ENCODE measurements at places on chromosomes 4 and X. TPM values are rescaled to one million over a fixed set of nuclear protein-coding genes. Genes with fewer than 3 reads are reported as not detected.
A peak's percentile ranks its signal among the peaks of the same experiment; 100 is the strongest.

DNA sequence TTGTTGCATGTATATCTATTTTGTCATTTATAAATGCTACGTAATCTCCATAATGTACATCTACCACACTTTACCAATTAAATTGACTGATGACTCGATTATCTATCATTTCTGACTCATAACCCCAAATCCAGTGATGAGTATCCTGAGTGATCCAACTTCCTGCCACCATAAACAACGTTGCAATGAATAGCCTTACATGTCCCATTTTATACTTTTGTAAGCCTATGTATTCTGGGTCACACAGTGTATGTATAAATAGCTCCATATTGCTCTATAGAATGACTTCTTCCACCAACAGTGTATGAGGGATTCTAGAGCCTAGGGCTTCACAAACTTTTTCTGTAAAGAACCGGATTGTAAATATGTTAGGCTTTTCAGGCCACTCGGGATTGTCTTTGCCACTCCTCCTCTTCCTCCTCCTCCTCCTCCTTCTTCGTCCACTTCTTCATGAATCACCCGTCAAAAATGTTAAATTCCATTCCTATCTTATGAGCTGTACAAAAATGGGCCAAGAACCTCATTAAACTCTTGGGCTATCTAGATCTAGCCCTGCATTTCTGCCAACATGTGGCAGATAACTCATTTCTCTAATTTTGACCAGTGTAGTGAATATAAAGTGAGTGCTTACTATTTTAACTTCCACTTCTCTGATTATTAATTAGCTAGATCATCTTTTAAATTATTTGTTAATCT is 672.2 kb upstream of the AMOT start:
- DNase-seq = no peak

DNA sequence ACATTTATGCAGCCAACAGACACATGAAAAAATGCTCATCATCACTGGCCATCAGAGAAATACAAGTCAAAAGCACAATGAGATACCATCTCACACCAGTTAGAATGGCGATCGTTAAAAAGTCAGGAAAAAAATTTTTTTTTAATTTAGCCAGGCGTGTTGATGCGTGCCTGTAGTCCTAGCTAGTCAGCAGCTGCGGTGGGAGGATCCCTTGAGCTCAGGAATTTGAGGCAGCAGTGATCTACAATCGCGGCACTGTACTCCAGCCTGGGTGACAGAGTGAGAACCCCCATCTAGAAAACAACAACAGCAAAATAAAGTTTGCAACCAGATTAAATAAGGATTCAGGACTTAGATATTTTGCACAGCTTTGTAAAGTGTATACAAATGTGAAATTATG is 65.7 kb upstream of the ALG13 start:
- no peak for DNase-seq

The RLIM gene
- 23.0 TPM for total RNA-seq

The CLNK gene
- not detected for total RNA-seq

- no peak for DNase-seq
Measured at GRCh38 chr4:70754990-70755688, 33.4 kb downstream of the RUFY3 start.

The ADH1A gene
- not detected for total RNA-seq

GRCh38 chrX:136794080-136794479 is 13.3 kb upstream of the ARHGEF6 start:
- DNase-seq = no peak

DNA sequence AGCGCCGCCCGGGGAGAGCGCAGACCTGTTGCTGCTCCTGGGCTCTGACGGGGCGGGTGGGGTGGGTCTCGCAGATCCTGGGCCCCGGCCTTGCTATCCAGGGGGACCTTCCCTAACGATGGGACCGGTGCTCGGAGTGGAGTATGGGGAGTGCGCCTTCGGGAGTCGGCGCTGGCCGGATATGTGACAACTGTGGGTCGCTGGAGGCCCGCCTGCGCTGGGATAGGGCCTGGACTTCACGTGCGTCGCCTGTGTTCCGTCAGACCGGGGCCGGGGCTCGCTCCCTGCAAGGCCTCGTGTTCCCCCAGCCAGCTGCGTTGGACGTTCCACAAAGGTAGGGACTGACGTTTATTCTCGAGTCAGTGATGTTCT is 1.3 kb downstream of the TBL1X start:
- DNase-seq = peak; percentile 48

- DNase-seq = no peak
Measured at GRCh38 chr4:97911236-97911906, 231.9 kb downstream of the STPG2 start.

DNA sequence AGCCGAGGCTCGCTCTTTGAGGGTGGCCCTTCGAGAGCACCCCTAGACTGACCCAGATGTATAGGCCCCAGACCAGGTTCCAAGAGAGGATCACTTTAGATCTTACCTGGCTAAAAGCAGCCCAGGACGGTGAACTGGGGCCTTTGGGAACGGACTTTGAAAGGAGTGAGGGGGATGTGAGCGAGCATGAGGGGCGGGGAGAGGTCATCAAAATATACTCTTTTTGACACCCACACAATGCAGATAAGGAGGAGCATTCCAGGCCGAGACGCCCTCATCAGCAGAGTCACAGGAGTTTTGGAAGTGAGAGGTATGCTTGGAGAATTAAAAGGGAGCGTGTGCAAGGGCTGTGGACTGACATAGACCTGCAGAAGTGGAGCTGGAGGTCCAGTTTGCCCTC is 528 bp downstream of the NSDHL start:
- no peak for DNase-seq

- DNase-seq = no peak
Measured at GRCh38 chr4:80196922-80197573, at the start of gene PRDM8. Gene PRDM8 (plus strand): TSS chr4:80197503. CDS start chr4:80200081, 2,578 bp downstream.

- DNase-seq = no peak
Measured at GRCh38 chrX:134251241-134251640, 14.3 kb downstream of the CCDC160 start.

The DUX4 gene
- not detected for total RNA-seq

DNA sequence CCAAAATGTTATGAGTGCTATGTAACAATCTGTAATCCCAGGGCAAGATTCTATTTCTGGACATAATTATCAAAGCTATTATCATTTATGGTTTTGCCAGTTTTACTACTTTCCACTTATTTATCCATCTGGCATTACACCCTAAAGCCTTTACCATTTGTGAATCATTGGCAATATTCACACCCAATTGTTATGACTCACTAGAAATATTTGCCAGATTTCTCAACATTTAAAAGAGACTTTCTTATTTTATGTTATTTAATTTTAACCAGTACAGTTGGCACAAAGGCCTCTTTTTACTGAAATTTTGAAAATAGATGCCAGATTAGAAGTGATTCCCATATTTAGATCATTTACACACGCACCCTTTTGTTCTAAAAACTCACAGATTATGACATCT is 242.7 kb upstream of the WDFY3 start:
- no peak for DNase-seq

DNA sequence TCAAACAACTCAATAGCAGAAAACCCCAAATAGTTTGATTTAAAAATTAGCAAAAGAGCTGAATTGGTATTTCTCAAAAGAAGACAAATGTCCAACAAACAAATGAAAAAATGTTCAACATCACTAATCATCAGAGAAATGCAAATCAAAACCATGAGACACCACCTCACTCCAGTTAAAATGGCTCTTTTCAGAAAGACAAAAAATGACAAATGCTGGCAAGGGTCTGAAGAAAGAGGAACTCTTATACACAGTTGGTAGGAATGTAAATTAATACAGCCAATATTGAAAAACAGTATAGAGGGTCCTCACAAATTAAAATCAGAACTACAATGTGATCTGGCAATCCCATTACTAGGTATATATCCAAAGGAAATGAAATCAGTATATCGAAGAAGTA is 70.4 kb downstream of the FBXL5 start:
- DNase-seq = no peak

GRCh38 chr4:187286525-187286924 is 562.9 kb upstream of the FAT1 start:
- DNase-seq = no peak

The PRKG2 gene
- total RNA-seq = 0.20 TPM

GRCh38 chr4:89285745-89286144 is 21.9 kb downstream of the GPRIN3 start:
- no peak for DNase-seq

The RAB9B gene
- 5.5 TPM for total RNA-seq

The AWAT2 gene
- total RNA-seq = not detected

- DNase-seq = no peak
Measured at GRCh38 chr4:82256718-82257117, 117.1 kb downstream of the HNRNPD start.

The USP17L29 gene
- total RNA-seq = not detected

DNA sequence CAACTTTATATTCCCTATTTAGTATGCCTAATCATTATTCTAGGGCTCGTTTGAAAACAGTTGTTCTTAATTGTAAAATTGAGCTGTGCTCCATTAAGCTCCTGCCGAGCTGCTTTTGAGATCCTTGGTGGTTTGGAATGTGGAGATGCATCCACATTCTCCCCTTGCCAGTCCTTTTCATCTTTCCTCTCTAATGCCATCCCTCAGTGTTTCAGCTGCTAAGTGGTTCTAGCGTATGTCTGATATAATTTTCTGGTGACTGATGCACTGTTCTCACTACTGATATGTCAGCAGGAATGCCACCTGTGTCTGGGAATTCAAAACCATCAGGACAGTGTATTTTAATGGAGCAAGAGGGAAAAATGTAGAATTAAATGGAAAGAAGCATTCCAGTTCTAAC is 1085.0 kb downstream of the CCSER1 start:
- DNase-seq = no peak

GRCh38 chr4:177194906-177195305 is 114.8 kb upstream of the NEIL3 start:
- no peak for DNase-seq

- DNase-seq = no peak
Measured at GRCh38 chrX:53483416-53483815, 49.2 kb upstream of the HSD17B10 start.

The XG gene
- total RNA-seq = 2.4 TPM
